ENCODE measurements at places on chromosomes 1 and 21.

GRCh38 chr1:100794748-100795645 is 75.5 kb downstream of the VCAM1 start:
- DNase-seq = peak; percentile 43

- DNase-seq = no peak
Measured at GRCh38 chr1:154664331-154665002, 56.5 kb upstream of the ADAR start.

GRCh38 chr1:210262167-210262896 is 29.7 kb downstream of the SERTAD4 start:
- DNase-seq = peak; percentile 85

DNA sequence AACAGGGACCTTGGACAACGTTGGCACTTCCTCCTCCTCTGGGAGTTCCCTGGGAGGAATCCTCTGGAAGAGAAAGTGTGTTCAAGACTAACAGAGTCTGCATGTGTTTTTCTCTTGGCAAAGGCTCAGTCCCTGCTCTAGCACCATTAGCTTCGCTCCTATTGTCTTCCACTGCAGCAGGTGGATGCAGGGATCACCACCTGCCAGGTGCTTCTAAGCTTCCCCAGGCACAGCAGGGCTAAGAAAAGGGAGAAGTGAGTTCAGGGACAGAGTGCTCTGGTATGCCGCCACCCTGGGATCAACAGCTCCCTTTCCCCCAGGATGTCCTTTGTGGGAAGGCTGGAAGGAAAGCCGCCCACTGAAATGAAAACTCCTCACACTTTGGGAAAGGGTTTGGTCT is 43.9 kb upstream of the IL20 start:
- no peak for DNase-seq

DNA sequence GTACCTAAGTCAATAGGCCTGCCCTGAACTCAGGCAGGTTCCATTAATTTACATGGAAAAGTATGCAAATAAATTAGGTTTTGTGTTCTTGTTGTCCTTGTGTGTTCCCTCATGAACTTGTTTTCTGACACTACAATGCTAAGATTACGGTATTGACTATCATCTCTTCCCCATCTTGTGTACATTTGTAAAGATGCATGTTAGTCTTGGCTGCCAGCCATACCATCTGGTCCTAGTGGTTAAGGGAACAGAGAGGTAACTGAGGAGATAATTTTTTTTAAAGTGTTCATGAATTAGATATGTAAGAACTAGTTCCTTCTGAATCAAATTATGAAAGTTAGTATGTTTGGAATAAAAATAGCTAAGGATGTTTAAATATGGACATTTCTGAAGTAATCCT is 167.6 kb upstream of the ADAMTS5 start:
- DNase-seq = peak; percentile 44

- DNase-seq = no peak
Measured at GRCh38 chr1:1114431-1114830, 1.5 kb downstream of the C1orf159 start.

- no peak for DNase-seq
Measured at GRCh38 chr1:115833856-115834255, 7.1 kb downstream of the NHLH2 start.

DNA sequence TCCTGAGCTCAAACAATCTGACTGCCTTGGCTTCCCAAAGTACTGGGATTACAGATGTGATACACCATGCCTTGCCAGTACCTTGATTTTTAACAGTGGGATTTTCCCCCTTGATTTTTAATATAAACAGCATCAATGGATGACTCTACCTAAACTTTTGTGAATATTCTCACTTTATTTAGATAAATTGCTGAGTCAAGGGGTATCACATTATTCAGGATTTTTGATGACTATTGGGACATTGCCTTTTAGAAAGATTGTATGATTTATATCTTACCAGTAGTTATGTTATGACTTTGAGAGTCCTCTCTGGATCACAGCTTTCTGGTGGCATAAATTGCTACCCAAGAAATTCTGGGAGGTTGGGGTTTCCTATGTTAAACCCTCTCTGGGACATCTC is 112.5 kb upstream of the SPAG17 start:
- DNase-seq = no peak

DNA sequence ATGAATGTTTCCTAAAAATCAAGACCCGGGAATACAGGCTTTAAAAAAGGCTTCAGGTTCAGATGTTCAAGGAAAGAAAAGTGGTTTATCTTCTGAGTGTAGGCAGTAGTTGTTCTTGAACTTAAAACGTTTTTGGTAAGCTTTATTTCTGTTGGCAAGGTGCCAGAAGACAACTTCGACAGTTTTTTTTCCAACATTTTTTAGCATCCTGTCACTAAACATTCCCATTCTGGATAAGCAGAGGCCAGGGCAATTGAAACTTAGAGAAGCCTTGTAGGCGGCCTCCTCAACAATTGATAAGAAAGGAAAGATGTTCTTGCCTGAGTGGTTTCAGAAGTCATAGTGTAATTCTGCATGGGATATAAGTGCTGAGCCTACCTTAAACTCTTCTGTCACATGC is 66.7 kb downstream of the PATJ start:
- peak; percentile 41 for DNase-seq

- no peak for DNase-seq
Measured at GRCh38 chr1:92365378-92366039, 66.7 kb downstream of the RPAP2 start.

GRCh38 chr1:107946794-107947193 is 18.2 kb downstream of the VAV3 start:
- no peak for DNase-seq

DNA sequence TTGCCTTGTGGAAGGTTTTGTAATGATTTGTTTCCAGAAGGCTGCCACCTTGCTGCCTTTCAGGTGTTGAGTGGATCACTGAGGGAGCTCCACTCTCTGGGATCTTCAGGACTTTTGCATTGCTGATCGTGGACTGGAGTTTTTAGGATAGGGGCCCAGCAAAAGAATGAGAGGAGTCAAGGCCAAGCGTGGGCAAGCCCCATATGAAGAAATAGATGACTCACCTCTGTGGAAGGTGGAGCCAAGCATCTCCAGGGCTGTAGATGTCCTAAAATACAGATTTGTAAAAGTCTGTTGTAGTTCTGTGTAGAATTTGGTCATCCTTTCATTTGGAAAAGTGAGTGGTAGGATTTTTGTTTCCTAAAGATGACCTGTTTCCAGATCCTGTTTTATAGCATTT is 67.0 kb downstream of the ST3GAL3 start:
- peak; percentile 68 for DNase-seq

DNA sequence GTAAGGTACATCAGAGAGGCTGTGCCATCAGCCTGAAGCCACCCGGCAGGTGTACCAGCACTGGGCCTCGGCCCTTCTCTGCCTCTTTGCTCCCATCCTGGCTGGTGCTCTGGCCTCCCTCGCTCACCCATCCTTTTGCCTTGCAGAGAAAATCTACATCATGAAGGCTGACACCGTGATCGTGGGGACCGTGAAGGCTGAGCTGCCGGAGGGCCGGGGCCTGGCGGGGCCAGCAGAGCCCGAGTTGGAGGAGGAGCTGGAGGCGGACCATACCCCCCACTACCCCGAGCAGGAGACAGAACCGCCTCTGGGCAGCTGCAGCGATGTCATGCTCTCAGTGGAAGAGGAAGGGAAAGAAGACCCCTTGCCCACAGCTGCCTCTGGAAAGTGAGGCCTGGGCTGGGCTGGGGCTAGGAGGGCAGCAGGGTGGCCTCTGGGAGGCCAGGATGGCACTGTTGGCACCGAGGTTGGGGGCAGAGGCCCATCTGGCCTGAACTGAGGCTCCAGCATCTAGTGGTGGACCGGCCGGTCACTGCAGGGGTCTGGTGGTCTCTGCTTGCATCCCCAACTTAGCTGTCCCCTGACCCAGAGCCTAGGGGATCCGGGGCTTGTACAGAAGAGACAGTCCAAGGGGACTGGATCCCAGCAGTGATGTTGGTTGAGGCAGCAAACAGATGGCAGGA is 24.5 kb upstream of the TNFRSF1B start:
- DNase-seq = no peak

All from cardiac fibroblast (primary cell).